Chondrocyte (in vitro differentiated cells): ENCODE measurements at places on chromosomes 2 and 18. TPM values are rescaled to one million over a fixed set of nuclear protein-coding genes. Genes with fewer than 3 reads are reported as not detected.
A peak's percentile ranks its signal among the peaks of the same experiment; 100 is the strongest.

CPO gene
- total RNA-seq = 0.34 TPM in 1 of 3 replicates, not detected in the others

CNRIP1 gene
- total RNA-seq = 23.4 to 25.9 TPM (median 24.7 TPM) in 3 replicates

SERPINB13 gene
- total RNA-seq = not detected in 3 replicates

DNA sequence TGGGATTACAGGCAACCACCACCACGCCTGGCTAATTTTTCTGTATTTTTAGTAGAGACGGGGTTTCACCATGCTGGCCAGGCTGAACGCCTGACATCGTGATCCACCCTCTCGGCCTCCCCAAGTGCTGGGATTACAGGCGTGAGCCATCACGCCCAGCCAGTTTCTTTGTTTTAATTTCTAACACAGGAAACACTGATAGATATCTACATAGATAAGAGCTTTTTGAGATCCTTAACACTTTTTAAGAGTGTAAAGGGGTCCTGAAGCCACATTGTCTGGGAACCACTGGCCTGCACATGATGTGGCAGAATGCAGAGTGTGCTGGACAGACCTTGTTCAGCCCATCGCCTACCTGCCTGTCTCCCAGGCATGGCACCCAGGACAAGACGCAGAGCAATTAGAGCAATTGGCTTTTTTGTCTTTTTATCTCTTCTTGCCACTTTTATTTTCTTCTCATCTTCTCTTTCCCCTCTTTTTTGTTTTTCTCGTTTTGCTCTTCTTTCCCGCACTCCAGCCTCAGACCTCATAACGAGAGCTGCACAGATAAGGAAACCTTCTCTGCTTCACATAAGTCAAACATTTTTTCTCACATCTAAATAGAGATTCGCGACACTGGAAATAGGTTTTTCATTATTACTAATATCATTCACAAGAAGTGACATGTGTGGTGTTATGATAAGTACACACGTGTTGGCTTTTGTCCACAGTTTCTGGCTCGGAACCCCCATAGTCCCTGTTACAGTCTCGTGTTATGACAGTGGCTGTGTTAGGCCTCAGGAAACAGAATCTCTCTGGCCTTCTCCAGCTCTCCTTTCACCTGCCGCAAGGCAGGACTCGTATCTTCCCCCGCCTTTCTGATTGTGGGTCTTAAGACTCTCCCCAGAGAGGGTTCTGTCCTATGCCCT, 25.2 kb upstream of the GPR55 start:
- no peak overlapping the region for H3K27ac ChIP-seq
- no peak overlapping the region for H3K4me3 ChIP-seq
- H3K4me1 ChIP-seq = no peaks in the 10 kb centered on the region
- no peak for DNase-seq

DNA sequence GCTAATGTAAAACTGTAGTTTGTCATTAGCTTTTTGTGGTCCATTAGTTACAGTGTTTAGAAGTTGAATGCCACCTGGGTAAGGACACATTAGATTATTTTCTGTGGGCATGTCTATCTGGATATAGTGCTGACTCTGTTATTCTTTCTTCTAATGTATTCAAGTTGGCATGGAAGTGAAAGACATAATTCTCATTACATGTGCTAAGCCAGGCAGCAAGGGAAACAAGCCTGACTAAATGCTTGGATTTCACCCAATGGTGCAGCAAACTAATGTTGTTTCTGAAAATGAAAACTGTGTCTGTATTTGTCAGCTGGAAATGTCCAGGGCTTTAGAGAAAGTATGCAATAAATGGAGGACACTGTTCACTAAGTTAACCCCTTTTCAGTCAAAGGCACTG, 100.7 kb downstream of the NUP35 start:
- H3K4me3 ChIP-seq = no peak overlapping the region
- no peak overlapping the region for H3K27ac ChIP-seq
- H3K36me3 ChIP-seq = no peaks in the 10 kb centered on the region
- no peaks in the 10 kb centered on the region for H3K27me3 ChIP-seq
- peaks cover 17% of the 10 kb centered on the region for H3K4me1 ChIP-seq

DNA sequence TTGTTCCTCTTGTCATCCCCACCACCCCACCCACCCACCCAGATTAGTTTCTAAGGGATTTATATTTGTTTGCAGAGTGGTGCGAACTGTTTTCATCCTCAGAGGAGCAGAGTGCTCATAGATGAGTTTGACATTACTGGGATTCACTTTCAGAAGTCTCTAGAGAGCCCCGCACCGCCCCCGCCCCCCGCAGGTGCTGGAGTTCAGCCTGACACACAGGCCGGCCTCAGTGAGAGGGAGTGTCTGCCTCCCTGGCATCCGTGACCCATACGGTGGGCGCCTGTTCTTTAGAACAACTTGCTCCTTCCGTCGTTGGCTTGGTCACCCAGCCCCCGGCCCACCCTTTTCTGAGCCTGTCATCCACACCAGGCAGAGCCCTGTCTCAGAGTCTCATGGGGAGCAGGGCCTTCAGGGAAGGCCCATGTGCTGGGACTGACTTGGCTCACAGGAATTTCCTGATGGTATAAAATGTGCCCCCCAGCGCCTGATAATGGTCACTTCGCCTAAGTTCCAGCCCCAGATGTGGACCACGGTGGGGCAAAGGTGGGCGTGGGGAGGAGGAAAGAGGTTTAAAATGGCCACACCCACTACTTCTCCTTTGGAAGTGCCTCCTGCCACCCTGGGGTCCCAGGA, 44.3 kb downstream of the HPCAL1 start:
- DNase-seq = peak; percentile 66
- H3K4me1 ChIP-seq = peaks cover 38% of the 10 kb centered on the region
- no peak overlapping the region for H3K27ac ChIP-seq
- peaks cover 1% of the 10 kb centered on the region for H3K36me3 ChIP-seq
- no peaks in the 10 kb centered on the region for H3K27me3 ChIP-seq
